Activated T-cell treated with anti-CD3 and anti-CD28 coated beads, Interleukin-2, amount 50 U/mL, for 72 hours (primary cell): ENCODE measurements at places on chromosomes 4 and X. TPM values are rescaled to one million over a fixed set of nuclear protein-coding genes. Genes with fewer than 3 reads are reported as not detected.

GRCh38 chr4:187070158-187070557 lies 346.5 kb upstream of the FAT1 start:
- DNase-seq, result no peak

DNA sequence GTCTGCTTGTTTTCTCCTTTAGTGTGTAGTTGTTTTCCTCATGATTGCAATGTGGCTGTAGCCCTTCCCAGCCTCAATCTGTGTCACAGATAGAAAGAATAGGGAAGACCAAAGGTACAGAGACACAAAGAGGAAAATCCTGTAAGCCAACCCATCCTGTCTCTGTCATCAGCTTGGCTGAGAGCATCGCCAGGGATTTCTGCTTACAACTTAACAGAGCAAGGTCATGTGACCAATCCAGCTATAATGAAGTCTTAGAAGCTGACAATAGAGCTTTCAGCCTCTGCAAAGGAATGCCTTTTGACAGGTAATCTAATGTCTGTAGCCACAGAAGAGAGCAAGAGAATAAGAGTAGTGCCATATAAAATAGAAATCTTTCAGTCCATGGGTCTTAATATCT lies 1598.0 kb upstream of the AGA start:
- DNase-seq, result no peak

- DNase-seq, result no peak
These were observed 19.7 kb downstream of the ZFP42 start for GRCh38 chr4:188015025-188015940.

SSX2B gene
- total RNA-seq, result not detected

- no peak for DNase-seq
These were observed 51.5 kb downstream of the WNK3 start for GRCh38 chrX:54306379-54306778.

GRCh38 chr4:83268491-83268890 lies 16.1 kb downstream of the COQ2 start:
- DNase-seq, result no peak

GRCh38 chrX:110954428-110955100 lies 141.4 kb upstream of the PAK3 start:
- DNase-seq, result no peak

RNF212 gene
- total RNA-seq, result 3.9 TPM

DNA sequence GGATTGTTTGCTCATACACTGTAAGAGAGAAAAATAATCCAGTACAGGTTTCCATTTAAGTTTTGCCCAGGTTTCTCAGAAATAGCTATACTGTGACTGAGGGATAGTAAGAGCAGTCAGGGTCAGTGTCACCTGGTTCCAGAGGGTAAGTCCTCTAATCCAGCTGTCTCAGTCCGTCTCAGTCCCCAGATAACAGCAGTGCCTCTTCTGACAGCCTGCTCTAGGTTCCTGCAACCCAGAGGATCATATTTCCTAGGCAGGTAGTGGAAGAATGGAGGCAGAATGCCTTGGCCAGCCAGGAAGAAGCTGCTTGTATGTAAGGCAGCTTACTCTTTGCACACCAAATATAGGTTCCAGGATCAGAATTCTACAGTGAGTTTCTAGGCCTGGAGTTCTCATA lies 22.6 kb upstream of the GNRHR start:
- DNase-seq, result no peak

DNA sequence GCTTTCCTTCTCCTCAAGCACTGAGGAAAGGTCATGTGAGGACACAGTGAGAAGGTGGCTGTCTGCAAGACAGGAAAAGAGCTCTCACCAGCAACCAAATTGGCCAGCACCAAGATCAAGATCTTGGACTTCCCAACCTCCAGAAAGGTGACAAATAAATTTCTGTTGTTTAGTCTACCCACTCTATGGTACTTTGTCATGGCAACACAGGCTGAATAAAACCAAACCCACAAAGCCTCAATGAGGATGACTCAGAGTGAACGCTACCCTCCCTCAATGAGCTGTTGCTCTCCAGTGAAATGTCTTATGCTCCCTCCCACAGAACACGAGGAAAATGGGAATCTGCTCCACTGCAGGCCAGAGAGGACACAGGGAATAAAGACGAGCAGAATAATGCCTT lies 244.1 kb downstream of the RAB28 start:
- DNase-seq, result peak; percentile 11

GRCh38 chrX:26511589-26512363 lies 295.8 kb downstream of the MAGEB5 start:
- no peak for DNase-seq

KLHL4 gene
- total RNA-seq, result 0.12 TPM

DNA sequence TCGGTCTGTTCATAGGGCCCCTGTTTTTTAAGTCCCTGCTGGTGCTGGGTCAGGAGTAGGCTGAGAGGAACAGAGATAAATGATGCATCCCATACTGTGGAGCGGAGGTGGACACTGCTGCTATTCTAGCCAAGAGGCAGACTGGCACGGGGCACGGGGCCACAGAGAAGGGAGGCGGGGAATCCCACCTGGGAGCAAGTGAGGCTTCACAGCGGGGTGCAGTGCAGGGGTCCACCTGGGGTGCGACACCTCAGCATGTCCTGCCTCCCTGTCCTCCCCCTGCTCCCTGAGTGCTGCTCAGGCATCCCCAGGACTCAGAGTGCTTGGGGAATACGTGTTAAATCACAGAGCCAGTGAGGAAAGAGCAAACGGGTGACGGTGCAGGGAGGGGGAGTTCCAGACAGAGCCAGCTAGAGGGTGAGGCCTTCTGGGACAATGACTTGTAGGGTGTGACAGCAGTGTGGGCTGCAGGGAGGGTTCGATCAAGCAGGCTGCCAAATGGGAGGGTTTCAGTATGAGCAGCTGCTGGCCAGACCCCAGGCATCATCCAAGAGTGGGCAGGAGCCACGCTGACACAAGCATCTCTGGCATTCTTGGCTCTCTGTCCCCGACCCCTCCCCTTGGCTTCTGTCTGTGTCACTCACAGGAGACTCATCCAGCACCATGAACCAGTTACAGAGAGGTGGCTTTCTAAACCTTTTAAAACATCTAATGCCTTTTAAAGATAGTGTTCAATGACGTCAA lies 13.7 kb upstream of the HTRA3 start:
- DNase-seq, result no peak

DNA sequence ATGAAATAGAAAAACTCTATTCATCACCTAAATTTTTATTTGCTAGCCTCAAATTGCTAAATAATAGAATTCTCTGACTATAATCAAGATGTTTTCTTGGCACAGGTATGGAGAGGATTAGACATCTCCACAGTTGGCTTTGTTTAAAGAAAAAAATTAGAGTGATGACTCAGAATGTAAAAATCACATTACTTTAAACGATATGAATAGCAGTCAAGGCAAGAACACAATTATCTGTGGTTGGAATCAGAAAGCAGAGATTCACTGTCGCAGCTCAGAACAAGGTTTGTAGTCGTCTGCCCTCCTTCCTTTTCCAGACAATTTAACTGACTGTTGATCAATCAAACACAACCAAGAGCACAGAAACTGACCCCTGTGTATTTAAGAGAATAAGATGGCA lies 32.2 kb upstream of the CCKAR start:
- no peak for DNase-seq

- DNase-seq, result no peak
These were observed 54.4 kb upstream of the HGFAC start for GRCh38 chr4:3387154-3387942.

DNA sequence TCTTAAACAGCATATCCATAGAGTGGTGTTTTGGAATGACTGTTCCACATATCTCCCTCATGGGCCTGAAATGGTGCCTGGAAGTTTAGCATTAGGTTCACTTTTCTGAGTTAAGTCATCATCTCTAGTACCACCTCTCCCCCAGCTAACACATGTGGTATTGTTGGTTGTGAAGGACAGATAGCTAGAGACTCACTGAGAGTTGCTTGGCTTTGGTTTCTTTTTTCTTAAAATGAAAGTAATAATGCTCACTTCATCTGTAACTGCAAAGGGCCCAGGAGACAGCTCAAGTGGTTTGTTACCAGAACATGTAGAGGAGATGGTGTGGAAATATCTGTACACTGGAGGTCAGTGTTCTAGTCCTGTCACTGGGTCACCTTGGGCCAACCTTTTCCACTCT lies 90.9 kb downstream of the EFNB1 start:
- no peak for DNase-seq

GRCh38 chr4:159677521-159677920 lies 574.6 kb downstream of the RAPGEF2 start:
- no peak for DNase-seq

GRCh38 chr4:144288011-144288903 lies 147.7 kb upstream of the GYPA start:
- no peak for DNase-seq

DNA sequence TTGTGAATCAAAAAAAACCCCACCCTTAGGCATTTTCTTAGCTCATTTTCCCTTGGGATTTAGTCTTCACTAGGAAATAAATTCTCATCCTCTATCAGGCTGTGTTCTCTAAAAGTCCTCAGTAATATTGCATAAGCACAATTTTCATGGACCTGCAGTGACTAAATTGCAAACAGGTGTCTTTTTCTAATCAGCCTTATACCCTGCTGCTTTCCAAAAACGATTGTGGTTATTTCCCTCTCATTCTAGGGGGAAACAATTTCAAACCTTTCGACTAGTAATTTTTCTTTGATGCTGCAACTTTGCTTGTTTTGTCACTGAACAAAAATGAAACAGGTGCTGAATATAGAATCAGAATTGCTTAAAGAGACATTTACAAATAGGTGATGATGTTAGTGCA lies 549.9 kb downstream of the PDHA2 start:
- DNase-seq, result no peak

CXorf49 gene
- not detected for total RNA-seq

DNA sequence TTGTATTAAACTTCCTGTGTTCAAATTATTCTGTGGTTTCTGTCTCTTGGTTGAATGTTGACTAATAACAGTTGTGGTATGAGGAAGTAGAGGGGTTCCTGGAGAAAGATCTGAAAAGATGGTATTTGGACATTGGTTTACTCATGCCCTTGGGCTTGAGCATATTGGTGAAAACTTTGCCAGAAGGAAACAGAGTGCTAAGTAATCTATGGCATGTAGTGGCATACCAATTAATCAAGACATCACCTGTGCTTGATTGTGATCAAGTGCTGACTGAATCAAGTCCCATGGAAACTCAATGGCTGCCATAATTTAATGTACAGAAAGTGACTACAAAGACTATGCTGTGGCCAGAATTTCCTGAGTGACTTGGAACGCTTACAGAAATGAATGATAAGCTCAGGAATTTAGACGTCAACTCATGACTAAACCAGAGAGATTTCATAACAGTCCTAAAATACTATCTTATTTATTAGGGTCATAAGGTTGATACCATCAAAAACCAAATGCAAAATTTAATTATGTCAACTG lies 2062.9 kb downstream of the ARAP2 start:
- DNase-seq, result no peak

DNA sequence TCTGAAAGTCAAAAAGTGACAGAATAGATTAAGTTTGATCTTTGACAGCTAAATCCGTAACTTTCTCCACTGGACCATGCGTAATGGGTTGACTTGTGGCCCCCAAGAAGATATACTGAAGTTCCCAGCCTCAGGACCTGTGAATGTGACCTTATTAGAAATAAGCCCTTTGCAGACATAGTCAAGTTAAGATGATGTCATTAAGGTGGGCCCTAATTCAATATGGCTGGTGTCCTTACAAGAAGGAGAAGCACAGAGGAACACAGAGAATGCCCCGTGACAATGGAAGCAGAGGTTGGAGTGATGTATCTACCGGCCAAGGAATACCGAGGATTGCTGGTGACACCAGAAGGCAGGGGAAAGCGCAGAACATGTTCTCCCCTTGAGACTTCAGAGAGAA lies 14.4 kb downstream of the ENPP6 start:
- DNase-seq, result no peak

GRCh38 chrX:155070038-155070437 lies 898 bp downstream of the CMC4 start:
- no peak for DNase-seq

- peak; percentile 32 for DNase-seq
These were observed 418 bp downstream of the TAB3 start for GRCh38 chrX:30888526-30889146.

- no peak for DNase-seq
These were observed 171.8 kb upstream of the TTC29 start for GRCh38 chr4:147117431-147117830.

UGT2B10 gene
- not detected for total RNA-seq

GRCh38 chr4:76059750-76060149 lies 14.8 kb upstream of the ART3 start:
- DNase-seq, result no peak

- no peak for DNase-seq
These were observed 501.8 kb upstream of the GALNT7 start for GRCh38 chr4:172666711-172667368.

DNA sequence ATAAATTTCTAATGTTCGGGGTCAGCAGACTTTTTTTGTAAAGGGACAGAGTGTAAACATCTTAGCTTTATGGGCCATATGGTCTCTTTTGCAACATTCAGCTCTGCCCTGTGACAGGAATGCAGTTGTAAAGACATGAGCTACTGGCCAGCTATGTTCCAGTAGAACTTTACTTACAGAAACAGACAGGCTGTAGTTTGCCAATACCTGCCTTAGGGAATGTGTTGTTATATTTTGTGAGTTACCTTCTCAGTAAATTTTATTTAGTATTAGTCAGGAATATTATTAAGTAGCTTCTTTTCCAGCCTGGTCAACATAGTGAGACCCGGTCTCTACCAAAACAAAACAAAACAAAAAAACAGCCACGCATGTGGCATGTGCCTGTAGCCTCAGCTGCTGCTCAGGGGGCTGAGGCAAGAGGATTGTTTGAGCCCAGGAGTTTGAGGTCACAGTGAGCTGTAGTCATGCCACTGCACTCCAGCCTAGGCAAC lies 48.7 kb downstream of the HTT start:
- DNase-seq, result no peak

GRCh38 chr4:124806403-124806802 lies 93.9 kb upstream of the ANKRD50 start:
- DNase-seq, result no peak

GRCh38 chrX:2627272-2627867 lies 63.7 kb upstream of the CD99 start:
- peak; percentile 54 for DNase-seq

DNA sequence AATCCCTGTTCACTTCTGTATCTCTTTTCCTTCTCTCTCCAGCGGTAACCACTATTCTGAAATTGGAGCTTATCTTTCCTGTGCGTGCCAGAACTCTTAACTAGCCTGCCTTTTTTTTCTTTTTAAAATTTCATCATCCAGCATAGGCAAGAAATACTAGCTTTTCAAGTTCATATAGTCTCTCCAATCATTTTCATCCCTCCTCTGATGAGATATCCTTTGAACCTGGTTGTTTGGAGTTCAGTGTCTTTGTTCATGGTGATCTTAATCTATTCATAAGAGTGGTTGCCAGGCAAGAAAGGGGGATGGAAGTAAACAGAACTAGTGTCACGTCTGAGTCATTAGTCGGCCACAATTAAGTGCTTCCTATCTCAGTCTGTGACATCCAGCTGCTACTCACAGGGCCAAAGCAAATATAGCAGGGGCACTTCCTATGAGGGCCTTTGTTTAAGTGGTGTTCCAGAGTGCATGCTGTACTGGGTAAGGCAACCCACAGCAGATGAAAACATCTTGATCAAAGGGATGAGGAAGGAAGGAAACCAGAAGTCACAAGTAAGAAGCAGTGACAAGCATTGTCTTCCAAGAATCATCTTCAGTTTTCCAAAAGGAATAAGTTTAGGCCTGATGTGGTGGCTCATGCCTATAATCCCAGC lies 56.4 kb upstream of the XIAP start:
- peak; percentile 18 for DNase-seq

GRCh38 chrX:23666282-23666681 lies 1.0 kb upstream of the PRDX4 start:
- DNase-seq, result no peak
